ENCODE measurements at places on chromosomes 7 and 10.

DNA sequence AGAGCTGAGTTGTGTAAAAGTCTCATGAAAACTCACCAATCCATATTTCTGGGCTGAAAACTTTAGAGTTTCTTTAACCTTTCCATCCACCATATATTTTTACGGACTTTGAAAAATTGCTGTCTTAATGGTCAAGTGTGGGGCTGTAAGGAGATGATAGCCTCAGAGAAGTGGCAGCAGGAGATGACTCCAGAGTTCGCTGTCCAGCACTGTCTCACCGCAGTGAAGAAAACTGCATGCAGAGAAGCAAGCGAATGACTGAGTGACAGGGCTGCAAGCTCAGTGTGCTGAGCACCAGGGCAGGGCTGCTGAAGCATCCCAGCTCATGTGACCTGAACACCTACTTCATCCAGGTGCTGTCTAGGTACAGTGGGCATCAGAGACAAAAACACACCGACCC, 564.5 kb downstream of the ACTR3B start:
- no peak for DNase-seq

GRCh38 chr10:131391936-131392335, 80.4 kb upstream of the TCERG1L start:
- no peak for DNase-seq

- DNase-seq: no peak
Observed at GRCh38 chr7:158110034-158110590, 477.5 kb downstream of the PTPRN2 start.

- DNase-seq: no peak
Observed at GRCh38 chr10:80275756-80276155, 13.7 kb downstream of the MAT1A start.

- no peak for DNase-seq
Observed at GRCh38 chr10:14235566-14236195, 95.0 kb downstream of the FRMD4A start.

- no peak for DNase-seq
Observed at GRCh38 chr10:63240807-63241206, 107.7 kb downstream of the NRBF2 start.

Measured in SK-N-SH (cell line).